Activated naive CD4-positive, alpha-beta T cell (primary cell): ENCODE measurements at places on chromosomes 5 and 9.
A peak's percentile ranks its signal among the peaks of the same experiment; 100 is the strongest.

- no peak for DNase-seq
Measured at GRCh38 chr5:119255571-119256356, 100.1 kb upstream of the TNFAIP8 start.

DNA sequence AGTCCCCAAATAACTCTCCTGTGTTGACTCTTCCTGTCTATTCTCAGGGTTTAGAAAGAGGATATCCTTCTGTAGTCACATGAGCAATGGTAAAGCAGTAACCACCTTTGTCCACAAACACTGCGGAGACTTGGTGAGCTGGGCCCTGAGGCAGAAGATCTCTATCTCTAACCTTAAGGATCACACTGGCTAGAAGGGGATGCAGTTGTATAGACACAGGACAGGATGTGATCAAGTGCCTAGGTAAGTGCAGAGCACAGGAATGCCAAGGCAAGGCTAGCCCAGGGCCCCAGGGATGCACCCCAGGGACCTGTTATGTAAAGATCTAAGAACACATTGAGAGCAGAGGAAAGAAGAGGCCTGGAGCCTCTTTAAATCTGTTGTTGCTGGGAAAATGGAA is 610.5 kb downstream of the IRX1 start:
- no peak for DNase-seq

GRCh38 chr9:110958847-110959246 is 79.4 kb downstream of the LPAR1 start:
- no peak for DNase-seq

DNA sequence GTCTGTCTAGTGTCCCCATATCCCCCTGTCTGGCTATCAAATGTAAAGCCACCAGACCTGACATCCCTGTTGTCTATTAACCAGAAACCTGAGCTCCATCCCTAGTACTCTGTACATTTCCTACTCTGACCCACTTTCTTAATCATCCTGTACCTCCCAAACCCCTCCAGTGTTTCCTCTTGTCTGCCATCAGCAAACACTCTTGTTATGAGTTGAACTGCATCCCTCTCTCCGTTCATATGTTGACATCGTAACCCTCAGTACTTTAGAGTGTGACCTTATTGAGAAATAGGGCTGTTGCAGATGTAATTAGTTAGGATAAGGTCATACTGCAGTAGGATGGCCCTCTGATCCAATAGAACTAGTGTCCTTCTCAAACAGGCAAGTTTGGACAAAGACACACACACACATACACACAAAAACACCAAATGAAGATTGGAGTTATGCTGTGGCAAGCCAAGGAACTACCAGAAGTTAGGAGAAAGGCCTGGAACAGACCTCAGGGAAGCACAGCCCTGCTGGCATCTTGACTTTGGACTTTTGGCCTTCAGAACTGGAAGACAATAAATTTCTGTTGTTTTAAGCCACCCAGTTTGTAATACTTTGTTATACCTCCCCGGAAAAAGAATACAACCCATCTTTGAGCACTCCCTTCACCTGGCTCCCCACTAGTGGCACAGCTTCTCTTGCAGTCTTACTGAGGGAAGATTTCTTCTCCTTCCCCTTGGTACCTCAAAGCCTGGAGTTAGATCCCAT is 180.0 kb upstream of the PTGER4 start:
- no peak for DNase-seq

DNA sequence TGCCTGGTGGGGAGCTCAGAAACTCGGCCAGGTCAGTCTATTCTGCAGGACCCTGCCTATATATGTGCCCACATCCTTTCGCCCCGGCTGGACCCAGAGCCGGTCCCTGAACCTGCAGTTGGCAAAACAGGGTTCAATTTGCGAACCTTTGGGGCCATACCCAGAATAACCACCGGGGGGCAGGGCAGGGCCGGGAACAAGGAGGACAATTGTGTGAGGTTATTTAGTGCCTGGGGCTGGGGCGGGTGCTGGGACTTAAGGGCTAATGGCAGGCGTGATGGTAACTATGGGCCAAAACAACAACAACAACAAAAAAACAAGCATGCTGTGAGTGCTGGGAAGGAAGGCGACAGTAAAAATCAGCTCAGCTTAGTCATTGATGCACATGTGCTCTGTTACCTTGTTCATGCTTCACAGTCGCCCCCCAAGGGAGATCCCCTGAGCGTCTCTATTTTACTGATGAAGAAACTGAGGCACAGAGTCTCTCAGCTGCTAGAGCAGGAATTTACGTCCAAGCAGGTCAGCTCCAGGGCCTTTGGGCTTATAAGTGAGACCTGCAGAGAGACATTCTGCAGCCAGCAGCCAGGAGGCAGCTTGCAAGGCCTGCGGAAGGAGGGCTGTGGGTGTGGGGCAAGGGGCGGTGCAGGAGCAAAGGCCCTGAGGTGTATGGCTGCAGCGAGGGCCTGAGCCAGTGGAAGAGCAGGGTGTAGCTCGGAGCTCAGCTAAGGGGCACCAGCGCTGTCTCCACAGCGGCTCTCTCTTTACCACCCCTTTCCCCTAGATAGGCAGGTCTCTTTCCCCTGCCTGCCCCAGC is 106.0 kb downstream of the PHF2 start:
- peak; percentile 44 for DNase-seq

DNA sequence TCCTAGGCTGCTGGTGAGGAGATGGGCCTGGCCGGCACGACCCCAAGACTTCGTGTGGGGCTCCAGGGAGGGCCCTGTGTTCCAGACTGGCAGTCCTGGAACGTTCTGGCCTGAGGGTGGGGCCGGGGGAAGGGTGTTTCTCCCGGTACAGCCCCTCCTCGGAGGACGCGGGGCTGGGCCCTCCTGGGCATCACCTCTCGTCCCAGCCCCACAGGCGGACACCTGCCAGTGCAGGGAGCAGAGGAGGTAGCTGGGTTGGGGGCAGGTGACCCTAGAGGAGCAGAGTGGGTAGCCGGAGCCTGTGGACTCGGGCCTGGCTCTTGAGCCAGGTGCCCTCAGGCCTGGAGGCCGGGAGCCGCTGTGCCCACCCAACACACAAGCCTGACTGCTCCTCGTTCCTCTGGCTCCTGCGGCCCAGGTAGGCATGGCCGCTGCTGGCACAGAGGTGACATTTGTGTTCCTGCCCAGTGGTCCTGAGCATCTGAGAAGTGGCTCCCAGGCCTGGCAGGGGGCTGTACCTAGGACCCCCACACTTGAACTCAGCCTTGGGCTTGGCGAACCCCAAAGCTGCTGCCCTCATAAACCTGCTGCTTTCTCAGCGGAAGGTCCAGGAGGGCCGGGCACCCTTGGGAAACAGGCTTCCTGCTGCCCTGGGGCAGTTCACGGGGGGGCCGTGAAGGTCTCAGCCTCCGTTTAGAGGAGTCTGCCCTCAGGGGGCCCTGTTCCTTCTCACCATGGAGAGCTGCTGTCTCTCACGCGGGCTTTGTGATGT is 817 bp downstream of the SLC6A19 start:
- DNase-seq = no peak

DNA sequence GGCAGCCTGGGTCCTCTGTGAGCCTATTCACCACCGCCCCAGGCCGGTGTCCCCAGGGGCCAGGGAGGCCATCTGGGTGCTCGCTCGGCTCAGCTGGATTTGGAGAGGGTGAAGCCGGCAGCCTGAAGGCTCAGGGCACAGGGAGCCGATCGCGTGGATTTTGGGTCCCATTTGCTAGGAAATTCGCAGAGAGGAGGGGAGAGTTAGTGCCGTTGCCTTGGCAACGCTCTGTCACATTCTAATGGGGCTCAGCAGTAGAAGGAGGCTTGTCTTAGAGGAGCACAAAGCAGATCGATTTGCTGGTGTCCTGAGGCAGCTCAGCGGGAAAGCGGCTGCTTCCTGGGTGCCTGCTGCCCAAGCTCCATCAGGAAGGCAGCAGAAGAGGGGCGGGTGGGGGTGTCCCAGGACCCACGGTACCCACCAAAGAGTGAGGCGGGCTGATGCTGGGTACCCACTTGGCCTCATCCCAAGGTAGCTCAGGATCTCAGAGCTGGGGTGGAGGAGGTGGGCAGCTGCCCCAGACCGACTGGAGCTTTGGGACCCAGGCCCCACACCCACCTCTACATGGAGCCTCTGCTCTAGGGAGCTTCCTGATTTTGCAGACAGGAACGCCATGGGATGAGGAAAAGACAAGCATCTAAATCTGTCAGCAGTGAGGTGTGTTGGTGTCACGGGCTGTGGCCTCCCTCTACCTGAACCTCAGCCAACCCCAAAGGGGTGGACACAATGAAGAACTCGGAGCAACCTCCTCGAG is 17.1 kb upstream of the OLFM1 start:
- DNase-seq = no peak

GRCh38 chr5:81212211-81212751 is 20.8 kb upstream of the CKMT2 start:
- DNase-seq = no peak

DNA sequence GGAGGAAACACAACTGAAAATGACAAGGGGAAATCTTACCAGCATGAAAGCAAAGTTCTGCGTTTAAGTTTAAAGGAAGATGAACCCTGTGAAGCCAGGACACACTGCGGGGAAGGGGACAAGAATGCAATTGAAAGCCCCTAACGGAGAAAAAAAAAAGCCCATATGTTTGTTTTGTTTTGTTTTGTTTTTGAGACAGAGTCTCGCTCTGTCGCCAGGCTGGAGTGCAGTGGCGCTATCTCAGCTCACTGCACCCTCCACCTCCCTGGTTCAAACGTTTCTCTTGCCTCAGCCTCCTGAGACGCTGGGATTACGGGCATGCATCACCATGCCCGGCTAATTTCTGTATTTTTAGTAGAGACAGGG is 2.9 kb downstream of the STK10 start:
- DNase-seq = no peak

- no peak for DNase-seq
Measured at GRCh38 chr5:124537107-124537506, 209.3 kb downstream of the ZNF608 start.

GRCh38 chr5:74103131-74104023 is 477.4 kb downstream of the ARHGEF28 start:
- no peak for DNase-seq

DNA sequence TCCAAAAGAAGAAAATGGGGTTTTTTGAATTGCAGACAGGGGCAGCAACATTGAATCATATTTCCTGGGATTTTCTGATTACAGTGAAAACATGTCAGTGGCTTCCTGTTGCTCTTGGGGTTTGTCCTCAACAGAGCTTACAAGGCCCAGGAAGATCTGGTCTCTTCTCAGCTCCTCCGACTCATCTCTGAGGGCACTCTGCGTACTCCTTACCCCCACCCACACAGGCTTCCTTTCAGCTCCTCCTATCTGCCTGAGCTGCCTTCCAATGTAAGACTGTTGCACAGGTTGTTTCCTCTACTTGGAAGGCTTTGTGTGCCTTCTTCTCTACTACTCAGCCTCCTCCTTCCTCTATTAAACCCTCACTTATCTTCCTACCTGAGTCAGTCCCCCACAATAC is 245.1 kb upstream of the MEF2C start:
- no peak for DNase-seq

DNA sequence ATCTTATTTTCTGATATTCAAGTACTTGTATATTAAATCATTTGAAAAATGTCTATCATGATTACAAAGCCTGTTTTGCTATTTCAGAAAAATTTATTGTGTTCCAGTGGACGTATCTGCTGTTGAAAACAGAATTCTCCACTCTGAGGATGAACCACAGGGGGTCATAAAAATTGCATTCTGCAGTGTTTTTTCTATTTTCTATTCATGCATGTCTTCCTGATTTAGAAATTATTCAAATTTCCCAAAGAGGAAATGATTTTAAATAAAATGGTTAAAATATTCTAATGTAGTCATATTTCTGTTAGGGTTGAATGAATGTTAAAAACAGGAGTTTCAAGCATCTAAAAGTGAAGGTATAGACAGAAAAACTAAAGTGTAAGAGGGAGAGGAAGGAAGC is 111.5 kb upstream of the ANKRD55 start:
- no peak for DNase-seq

GRCh38 chr9:127518091-127518856 is 67.0 kb downstream of the LRSAM1 start:
- DNase-seq = no peak

GRCh38 chr5:34002629-34003328 is 5.1 kb downstream of the AMACR start:
- no peak for DNase-seq

DNA sequence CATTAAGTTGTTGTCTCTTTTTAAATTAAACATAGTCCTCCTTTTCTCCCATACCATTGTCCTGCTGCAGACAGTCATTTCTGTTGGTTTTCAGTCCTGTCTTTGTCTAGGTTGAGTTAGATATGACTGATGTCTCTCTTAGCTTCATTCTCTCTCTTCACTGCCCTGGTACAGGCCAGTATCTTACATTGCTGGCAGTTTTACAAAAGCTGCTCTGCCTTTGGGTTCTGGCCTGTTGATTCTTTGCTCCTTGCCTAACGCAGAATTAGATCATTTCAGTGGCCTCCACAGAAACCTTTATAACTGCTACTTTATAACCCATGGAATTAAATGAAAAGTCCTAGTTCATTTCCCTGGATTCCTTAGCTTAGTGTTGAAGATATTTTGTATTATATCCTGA is 33.7 kb downstream of the GPR21 start:
- DNase-seq = no peak

GRCh38 chr9:126592461-126592860 is 21.3 kb upstream of the LMX1B start:
- DNase-seq = no peak

GRCh38 chr5:60719329-60719728 is 19.4 kb upstream of the DEPDC1B start:
- no peak for DNase-seq

DNA sequence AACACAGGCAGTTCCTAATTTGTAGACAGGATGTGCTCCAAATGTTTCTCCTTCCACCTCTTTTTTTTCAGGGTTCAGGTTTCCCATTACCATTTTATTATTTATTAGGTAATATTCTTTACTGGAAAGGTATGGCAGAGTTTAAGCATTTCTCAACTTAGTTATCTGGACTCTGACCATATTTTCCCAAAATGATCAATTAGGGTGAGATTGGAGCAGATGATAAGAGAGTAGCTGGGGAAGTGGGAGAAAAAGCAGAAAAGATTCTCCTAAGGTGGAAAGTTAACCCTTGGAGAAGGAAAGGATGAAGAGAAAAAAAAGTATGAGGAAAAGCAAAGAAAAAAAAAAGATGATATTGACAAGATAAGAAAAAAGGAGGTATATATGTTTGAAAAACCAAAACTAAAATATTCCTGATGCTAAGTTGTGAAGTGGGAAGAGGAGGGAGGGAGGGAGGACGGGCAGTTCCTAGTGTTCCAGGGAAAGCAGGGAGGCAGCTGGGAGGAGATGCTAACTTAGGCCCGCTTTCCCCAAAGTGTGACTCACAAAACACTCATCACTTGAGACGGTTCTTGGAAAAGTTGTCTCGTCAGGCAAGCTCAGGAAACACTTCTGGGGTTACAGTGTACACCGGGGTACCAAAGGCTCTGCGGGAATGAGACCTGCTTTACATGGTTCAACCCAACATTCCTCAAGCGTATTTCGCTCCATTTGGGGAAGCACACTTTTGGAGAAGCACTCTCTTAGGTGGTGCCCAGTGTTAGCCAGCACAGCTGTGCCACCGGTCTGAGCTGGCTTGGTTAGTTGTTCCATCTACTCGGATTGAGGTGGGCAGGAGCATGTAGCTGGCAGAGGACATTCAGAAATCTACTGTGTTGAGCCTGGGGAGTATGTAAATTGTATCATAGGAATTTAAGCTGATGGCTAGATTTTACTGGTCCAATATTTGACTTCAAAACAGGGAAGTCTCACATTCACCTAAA is 35.1 kb downstream of the B4GALT1 start:
- DNase-seq = no peak
